Activated CD8-positive, alpha-beta memory T cell treated with anti-CD3 and anti-CD28 coated beads for 24 hours (primary cell): ENCODE measurements at places on chromosomes 12 and 14.

GRCh38 chr12:1348606-1349005 lies 245.8 kb downstream of the FBXL14 start:
- no peak for DNase-seq

- no peak for DNase-seq
Observed at GRCh38 chr14:86243158-86243557, 713.2 kb downstream of the FLRT2 start.

- DNase-seq = no peak
Observed at GRCh38 chr12:130849561-130850417, 10.7 kb upstream of the STX2 start.

GRCh38 chr14:92676403-92677086 lies 71.9 kb downstream of the LGMN start:
- no peak for DNase-seq

- DNase-seq = no peak
Observed at GRCh38 chr12:131506426-131506825, 204.5 kb upstream of the SFSWAP start.

- no peak for DNase-seq
Observed at GRCh38 chr14:95365401-95365800, 45.7 kb upstream of the CLMN start.

DNA sequence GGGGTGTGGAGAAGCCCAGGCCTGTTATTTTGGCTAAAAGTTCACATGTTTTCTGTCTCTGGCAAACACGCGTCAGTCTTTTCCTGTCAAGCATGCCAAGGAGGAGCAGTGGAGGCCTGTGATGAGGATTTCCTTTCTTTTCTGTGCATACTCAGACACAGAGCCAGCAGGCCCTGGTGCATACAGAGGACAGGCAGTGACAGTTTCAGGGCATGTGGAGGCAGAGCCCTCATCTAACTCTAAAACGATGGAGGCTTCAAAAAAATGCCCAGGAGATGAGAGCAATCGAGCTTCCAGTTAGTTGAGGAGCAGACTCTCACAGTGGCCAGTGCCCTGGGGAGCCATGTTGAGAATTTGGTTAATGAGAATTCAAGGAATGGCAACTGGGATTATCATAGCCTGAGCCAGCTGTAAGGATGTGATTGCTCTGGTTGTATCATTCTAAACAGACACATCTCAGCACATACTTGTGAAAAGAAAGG lies 66.5 kb downstream of the TRAFD1 start:
- no peak for DNase-seq

DNA sequence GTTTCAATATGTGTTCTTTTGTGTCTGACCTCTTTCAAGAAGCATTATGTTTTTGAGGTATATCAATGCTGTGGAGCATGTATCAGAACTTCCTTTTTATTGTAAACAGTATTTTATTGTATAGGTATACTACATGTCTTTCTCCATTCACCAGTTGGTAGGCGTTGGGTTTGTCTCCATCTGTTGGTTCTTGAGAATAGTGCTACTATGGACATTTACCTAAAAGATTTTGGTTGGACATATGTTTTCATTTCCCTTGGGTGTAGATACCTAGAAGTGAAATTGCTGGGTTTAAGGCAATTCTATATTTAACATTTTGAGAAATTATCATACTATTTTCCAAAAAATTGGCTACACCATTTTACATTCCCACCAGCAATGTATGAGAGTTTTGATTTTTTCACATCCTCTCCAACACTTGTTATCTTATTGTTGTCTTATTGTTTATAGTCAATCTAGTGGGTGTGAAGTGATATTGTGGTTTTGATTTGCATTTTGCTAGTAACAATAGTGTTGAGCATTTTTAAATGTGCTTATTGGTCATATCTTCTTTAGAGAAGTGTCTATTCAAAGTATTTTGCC lies 409.2 kb downstream of the IPO8 start:
- no peak for DNase-seq
